ENCODE measurements at places on chromosomes 5 and 9. TPM values are rescaled to one million over a fixed set of nuclear protein-coding genes. Genes with fewer than 3 reads are reported as not detected.

DNA sequence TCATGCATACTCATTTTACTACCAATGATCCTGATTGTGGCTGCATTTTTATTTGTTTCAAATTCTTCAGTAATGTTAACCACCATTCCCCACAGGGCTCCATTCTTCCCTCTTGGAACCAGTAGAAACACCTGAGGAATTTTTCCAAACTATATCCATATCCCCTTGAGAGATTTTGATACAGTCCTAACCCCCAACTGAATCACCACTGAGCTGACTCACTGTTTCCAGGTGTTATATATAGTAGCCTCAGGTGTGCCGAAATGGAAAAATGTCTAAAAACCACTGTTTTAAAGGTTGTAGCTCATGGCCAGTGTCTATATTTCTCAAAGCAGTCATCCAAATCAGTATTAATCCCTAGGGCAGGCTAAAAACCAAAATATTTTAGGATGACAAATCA, 85.2 kb downstream of the MRPS27 start:
- no peak for DNase-seq

The SPINK13 gene
- 1.8 TPM for total RNA-seq

DNA sequence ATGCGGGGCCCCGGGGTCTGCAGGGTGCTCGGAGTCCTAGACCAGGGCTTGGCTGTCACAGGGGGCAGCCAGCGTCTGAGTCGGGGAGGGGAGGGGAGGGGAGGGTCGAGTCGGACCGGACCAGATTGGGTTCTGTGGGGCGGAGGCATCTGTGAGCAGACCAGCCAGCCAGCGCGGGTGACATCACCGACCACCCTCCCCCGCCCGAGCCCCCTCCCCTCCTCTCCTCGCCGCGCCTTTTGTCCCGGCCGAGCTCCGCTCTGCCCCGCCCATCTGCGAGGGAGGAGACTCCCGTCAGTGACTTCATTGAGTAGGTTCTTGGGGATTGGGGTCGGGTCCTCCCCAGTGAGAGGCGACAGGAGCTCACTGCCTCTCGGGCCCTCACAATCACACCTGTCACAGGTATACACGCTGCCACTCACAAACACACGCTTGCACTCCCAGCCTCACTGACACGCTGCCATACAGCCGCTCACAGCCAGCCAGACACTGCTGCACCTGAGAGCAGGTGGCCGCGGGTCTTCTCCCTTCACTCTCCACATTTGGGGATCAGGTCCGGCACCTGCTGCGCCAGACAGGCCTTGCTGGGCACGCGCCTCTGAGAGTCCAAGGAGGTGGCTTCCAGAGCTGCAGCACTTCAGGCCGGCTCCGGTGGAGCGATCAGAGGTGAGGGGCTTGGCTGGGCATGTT, 546 bp downstream of the DNAJB5 start:
- DNase-seq: no peak

GRCh38 chr5:136525597-136525996, 160.3 kb upstream of the TRPC7 start:
- DNase-seq: no peak

Measured in renal cortical epithelial cell (primary cell).